ENCODE measurements at places on chromosomes 16 and 17.

GRCh38 chr17:31792007-31792585 lies 66.9 kb downstream of the COPRS start:
- no peak for DNase-seq

GRCh38 chr16:67530013-67530939 lies 1.6 kb downstream of the RIPOR1 start:
- no peak for DNase-seq

GRCh38 chr16:694863-695354 lies 4.7 kb upstream of the WDR24 start:
- no peak for DNase-seq

DNA sequence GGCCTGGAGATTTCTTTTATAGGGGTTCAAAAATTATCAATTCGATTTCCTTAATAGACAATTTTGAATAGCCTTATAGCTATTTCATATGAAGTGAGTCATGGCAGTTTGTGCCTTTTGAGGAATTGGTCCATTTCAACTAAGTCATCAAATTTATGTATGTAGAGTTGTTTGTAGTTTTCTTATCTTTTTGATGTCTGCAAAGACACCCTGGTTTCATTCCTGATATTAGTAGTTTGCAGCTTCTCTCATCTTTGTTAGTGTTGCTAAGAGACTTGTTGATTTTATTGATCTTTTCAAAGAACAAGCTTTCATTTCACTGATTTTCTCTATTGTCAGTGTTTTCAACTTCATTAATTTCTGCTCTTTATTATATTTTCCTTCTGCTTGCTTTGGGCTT lies 44.2 kb downstream of the N4BP1 start:
- no peak for DNase-seq

DNA sequence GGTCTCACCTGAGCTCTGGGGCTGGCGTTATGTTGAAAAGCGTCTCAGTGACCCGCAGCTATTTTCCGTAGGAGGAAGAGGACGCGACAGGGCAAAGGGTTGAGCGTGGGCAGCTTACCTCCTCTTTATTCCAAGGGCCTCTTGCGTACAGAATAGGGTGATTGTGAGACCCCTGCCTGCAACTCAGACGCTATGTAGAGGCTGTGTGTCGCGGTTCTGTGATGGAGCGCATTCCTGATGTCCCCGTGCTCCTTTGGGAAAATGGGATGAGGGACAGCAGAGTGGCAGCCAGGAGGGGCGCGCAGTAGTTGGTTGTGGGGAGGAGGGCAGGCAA lies 531 bp upstream of the CDH8 start:
- no peak for DNase-seq

DNA sequence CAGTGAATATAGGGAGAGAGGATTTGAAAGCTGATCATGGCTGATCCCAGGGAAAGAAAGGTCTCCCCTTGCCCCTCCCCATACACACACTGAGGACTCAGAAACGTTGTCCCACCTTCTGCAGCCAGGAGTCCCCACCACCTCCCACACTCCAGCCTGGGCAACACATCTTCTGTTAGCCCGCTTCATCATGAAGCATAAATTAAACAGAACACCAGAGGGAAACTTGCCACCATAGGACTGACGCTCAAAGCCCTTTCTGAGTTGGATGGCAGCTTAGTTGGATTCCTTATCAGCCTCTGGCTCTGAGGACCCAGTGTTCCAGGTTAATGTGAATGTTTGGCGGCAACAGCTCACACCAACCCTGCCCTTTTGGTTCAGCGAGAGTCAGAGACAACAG lies 33.9 kb downstream of the ARHGAP27 start:
- no peak for DNase-seq

DNA sequence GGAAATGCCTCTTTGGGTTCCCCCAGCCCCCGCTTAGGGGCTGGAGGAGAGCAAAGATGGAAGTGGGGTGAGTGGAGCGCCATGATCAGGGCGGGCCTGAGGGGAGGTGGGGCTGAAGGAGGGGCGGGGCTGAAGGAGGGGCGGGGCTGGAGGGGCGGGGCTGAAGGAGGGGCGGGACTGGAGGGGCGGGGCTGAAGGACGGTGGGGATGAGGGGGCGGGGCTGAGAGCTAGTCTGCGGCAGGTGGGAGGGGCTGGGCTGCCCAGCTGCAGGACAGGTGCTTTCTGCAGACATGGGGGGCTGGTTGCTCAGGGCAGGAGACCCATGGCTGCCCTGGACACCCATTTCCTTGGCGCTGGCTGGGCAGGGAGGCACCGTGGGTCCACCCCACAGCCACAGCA lies 39.1 kb upstream of the PABPN1L start:
- DNase-seq, result no peak

GRCh38 chr16:19114359-19115147 lies 789 bp downstream of the ITPRIPL2 start:
- DNase-seq, result no peak

DNA sequence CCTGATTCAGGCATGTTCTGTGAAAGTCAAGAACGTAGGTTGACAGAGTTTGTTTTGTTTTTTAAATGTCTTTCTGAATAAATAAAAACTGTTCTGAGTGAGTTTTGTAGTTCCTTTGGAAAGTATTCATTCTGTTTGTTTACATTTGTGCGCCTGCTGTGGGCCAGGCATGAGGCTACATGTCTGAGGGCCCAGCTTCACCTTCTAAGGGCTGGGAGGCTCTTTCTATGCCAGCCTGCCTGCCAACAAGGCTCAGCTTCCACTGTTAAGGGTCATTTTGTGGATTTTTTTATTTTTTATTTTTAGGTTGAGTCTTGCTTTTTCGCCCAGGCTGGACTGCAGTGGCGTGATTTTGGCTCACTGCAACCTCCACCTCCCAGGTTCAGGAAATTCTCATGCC lies 6.1 kb downstream of the WWOX start:
- no peak for DNase-seq

GRCh38 chr16:22670551-22671041 lies 143.4 kb upstream of the HS3ST2 start:
- no peak for DNase-seq
